Umbilical cord (tissue), 2 donors: ENCODE measurements at places on chromosomes 3 and 15.

- no peak for DNase-seq
These were observed 66.0 kb downstream of the PEX5L start for GRCh38 chr3:179970746-179971145.

DNA sequence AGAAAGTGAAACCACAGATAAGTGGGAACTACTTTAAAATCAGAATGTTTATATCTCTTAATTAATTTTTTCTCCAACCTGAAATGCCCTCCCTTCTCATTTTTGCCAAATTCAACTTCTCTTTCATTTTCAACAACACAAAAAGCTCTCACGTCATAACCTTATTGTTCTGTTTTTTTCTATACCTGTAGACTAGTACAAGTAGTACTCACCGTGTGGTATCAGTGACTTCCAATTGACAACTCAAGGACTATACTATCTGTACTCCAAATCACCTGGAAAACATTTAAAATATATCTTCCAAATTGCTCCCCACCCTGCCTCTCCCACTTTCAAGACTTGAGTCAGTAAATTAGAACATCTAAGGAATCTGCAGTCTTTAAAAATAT is 72.8 kb upstream of the ZNF280D start:
- DNase-seq, result no peak

DNA sequence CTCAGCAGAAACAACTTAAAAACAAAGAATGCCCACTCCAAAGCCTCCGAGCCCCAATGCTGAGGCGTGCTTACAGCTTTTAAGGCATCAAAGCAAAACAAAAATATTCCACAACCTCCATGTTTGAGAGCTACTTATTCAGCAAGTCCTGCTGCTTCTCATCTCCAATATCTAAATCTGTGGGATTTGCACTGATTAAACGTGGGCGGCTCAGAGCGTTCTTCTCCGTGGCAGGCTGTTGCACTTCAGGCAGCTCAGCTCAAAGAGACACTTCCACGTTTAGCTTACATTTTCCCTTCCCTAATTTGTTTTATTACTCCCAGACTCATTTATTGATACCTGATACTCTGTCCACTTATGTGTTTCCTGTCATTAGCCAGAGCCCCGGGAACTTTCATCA is 282.6 kb upstream of the MCTP2 start:
- DNase-seq, result peak; percentile 87

GRCh38 chr3:10744098-10744465 is 71.9 kb upstream of the SLC6A11 start:
- no peak for DNase-seq

GRCh38 chr3:97958396-97958795 is 13.8 kb downstream of the RIOX2 start:
- no peak for DNase-seq

- DNase-seq, result no peak
These were observed 20.8 kb downstream of the PIK3CA start for GRCh38 chr3:179168918-179169317.

DNA sequence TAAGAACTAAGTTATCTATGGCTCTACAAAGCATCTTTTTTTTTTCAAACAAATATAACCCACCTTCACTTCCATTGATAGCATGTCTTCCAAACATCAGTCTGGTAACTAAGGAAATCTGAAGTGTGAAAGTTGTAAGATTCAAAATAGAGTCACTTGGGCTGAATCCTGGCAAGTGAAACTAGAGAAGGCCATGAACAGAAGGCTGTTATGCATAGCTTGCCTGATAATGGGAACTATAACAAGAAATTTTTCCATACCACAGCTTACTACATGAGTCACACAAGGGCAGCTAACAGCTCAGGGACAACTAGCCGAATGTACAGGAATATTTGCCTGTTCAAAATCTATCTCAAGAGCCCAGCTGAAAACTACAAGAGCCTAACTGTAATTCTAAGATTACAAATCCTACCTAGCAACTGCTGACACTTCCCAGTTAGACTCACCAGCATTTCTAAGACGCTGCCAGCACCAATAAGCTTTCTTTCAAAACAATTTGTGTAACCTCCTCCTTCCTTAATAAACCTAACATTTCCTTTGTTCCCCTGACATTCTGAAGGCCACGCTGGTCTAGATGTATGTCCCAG is 1066.5 kb downstream of the PLOD2 start:
- DNase-seq, result peak; percentile 76
